ENCODE measurements at places on chromosomes 11 and 22. TPM values are rescaled to one million over a fixed set of nuclear protein-coding genes. Genes with fewer than 3 reads are reported as not detected.
A peak's percentile ranks its signal among the peaks of the same experiment; 100 is the strongest.

DNA sequence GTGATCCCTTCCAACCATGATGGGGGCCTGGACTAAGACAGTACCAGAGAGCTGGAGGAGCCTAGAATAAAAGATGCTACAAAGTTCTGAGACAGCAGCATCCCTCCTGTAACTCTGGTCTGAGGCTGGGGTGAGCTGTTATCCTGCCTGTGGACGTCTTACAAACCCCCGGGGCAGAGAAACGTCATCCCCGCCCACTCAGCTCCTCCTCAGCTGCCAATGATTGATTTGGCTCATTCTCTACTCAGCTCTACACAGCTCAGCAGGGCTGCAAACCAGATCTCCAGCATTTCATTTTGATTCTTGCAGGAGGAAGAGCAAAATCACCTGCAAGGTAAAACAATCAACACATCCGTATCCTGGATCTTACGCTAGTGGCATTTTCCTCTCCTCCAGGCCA, 55.5 kb downstream of the CSNK2A3 start:
- DNase-seq = peak; percentile 44

DNA sequence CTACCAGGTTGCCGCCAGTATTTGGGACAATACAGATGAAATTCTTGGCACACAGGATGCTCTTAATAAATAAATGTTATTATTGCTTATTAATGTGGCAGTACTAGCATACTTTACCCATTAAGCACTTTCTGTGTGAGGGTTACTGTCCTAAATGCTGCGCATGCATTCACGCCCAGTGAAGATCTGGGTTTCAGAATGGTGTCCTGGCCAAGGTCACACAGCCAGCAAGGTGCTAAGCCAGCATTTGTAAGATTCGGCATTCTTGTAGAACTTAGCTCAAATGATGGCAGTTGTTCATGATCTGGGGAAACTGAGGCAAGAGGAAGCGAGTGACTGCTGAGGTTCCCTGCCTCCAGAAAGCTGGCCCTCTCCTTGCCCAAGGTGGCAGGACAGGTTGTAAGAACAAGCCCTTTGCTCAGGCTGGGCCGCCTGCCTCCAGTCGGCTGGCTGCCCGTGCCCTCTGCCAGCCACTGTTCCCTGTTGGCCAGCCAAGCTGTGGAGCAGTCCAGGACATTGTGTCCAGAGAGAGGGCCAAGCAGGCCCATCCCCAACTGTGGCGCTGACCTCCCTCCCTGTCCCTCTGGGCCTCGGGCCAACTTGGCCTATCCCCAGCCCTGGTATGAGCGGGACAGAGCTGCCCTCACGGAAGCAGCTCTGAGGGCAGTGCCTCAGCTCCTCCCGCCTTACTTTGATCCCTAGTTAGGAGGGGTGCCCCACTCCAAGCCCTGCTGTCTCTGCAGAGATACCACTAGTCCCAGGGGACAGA, 28.8 kb downstream of the TOB2 start:
- peak; percentile 74 for DNase-seq

- no peak for DNase-seq
Observed at GRCh38 chr11:107827041-107827440, 31.5 kb downstream of the SLC35F2 start.

DNA sequence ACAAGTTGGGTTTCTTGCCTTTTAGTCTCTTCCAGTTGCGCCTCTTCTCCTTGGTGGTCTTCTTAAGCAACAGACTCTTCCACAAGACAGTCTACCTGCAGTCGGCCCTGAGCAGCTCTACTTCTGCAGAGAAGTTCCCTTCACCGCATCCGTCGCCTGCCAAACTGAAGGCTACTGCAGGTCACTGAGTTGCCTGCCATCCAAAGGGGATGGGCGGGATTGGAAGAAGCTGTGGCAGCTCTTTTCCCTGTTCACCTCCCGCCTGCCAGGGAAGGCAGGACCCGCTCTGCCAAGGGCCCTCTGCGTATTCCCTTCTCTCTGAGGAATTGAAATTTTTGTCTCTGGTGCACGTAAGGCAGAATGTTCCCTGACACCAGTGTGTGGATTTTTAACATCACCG, 9.2 kb upstream of the STT3A start:
- no peak for DNase-seq

DNA sequence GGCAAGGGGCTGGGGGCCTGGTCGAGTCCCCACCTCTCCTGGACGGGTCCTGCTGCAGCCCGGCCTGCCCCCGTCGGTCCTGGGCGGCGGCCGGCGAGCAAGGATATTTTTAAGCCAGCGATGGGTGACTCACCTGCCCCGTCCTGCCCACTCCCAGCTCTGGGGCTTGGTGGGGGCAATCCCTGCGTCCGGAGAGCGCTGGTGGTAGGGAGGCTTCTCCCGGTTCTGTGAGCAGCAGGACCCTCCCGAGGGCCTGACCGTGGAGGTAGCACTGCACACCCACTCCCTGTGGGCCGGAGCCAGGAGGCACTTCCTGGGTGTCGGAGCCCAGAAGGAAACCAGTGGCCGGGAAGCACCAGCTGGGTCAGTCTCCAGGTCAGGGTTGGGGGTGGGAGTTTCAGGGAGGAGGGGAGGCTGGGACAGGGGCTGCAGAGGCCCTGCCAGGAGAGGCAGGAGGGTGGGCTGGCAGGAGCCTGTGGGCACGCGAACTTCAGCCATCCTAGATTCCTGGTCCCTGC, 467 bp downstream of the EPS8L2 start:
- no peak for DNase-seq

- no peak for DNase-seq
Observed at GRCh38 chr11:62556875-62557631, 10.4 kb upstream of the AHNAK start.

DNA sequence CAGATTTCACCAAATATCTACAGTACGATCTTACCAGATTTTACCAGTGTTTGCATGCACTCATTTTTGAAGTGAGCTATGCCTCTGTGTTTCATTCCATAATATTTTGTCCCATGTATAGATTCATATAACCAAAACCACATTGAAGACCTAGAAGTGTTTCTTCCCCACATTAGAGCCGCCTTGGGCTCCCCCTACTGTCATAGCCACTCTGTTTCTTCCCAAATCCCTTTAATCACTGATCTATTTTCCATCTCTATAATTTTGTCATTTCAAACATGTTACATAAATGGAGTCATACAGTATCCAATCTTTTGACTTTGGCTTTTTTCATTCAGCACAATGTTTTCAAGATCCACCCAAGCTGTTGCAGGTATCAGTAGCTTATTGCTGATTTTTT, 12.7 kb downstream of the MRGPRX3 start:
- DNase-seq = no peak

GRCh38 chr11:59186130-59186594, 14.2 kb downstream of the DTX4 start:
- DNase-seq = no peak

DNA sequence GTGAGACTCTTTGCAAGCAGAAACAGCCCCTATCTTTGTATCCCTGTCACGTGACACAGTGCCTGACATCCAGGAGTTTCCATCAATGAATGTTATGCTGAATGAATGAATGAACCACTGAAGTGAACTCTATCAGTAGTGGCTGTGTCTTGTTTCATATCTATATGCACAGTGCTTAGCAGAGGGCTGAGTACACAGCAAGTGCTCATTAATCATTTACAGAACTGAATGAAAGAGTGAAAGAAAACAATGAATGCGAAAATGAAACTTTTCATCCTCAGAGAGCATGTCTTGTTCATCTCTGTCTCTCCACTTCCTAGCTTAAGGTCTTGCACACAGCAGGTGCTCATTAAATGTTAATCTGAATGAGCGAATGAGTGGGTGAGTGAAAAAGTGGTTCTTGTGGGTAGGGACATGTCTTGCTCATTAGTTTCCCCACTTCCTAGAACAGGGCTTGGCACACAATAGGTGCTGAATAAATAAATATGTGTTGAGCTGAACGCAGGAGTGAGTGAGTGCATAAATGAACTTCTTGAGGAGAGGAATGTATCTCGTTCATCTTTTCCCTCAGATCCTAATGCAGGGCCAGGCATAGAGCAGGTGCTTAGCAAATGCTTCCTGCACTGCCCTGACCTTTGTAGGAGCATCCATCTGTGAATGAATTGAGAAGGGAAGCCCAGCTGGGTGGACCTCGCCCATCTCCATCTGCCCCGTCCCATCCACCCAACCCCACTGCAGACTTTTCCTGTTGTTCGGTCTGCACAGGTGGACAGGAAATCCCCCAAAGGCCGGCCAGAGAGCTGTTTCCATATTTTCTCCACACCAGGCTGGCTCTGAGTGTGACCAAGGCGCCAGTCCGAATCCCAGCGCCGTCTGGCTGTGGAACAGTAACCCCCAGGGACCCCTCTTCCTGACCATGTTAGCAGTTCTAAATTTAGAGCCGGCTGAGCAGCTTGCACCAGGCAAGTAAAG, 113.4 kb upstream of the CRYBB3 start:
- peak; percentile 29 for DNase-seq

GRCh38 chr11:72598906-72599305, 75.3 kb downstream of the PDE2A start:
- DNase-seq = peak; percentile 49

- no peak for DNase-seq
Observed at GRCh38 chr11:45724153-45724552, 58.7 kb upstream of the CHST1 start.

DNA sequence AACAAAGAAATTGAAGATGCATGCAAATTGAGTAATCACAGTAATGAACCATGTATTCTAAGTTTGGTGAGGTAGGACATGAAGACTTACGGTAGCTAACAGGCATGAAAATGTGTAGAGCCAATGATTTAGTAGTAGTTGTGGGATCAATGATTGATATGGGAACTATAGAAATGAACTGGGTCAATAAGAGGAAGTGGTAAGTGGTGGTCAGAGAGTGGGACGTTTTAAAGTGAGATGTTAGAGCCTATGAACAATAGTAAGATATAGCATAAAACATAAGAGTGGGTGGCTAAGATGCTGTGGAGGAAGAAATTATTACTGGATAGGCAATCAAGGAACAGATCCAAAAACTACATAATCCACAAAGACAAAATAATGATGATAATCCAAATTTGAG, 45.0 kb downstream of the DLG2 start:
- no peak for DNase-seq

DNA sequence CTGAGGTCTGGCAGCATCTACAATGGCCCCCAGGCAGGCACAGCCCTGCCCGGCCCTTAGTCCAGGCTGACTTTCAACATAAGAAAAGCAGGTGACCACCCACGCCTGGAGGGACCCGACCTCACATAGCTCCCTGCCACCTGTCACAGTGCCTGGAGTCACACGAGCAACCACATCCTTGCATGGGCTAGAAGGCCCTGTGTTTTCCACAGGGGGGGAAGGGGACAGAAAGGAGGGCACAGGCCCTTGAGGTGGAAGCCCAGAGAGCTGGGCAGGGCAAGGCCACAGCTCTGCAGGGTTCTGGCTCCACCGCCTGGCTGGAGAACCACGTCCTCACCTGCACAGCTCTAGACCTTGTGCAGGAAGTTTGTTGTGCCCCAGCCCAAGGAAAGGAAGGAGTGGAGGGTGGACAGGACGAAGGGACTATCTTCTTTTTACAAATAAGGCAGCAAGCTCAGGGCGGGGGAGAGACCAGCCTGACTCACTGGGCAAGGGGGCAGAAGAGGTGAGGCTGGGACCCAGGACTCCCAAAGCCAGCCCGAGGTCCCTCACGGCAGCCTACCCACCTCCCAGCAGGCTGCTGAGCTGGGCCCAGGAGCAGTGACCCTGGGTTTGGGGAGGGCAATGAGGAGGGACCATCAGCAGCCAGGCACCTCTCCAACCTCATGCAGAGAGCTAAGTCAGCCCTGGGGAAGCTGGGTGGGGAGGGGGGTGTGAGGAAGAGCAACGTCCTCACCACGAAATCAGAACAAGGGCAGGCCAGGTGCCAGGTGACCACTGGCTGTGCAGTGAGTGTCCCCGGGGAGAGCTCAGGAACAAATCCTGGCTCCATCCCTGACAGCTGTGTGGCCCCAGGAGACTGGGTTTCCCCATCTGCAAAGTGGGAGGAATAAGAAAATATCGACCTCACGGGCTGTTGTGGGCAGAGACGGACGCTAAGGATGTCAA, 4.3 kb downstream of the C1QTNF6 start:
- no peak for DNase-seq

DNA sequence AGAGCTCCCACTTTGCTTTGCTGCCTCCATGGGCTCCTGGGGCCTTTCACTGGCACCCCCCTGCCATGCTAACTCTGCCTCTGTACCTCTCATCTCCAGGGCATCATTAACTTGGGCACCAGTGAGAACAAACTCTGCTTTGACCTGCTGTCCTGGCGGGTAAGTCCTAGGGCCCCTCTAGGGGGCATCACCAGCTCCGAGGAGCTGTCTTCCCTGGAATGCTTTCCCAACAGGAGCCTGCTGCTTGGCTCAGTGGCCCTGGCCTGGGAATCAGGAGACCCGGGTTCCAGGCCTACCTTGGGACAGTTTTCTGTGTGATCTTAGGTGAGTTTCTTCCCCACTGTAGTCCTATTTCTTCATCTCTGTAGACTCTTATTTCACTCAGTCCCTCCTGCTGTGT, 5.1 kb downstream of the ACCS start:
- no peak for DNase-seq

DNA sequence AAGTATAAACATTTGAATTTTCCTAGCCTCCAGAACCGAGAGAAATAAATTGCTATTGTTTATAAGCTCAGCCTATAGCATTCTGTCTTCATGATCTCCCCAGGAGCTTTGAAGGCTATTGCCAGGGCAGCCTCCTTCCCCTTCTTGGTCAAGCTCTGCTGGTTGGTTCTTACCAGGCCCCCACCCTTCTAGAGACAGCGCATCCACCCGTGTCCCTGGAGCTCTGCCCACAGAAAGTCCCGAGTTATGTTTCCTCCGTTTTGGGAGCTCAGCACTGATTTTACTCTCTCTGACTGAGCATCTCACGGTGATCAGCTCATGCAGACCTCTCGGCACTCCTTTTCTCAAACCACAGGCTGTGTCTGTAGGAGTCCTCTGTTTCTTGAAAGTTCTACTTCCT, 123.8 kb upstream of the SORL1-AS1 start:
- no peak for DNase-seq

- DNase-seq = no peak
Observed at GRCh38 chr11:18137186-18137800, 4.9 kb downstream of the MRGPRX3 start.

- no peak for DNase-seq
Observed at GRCh38 chr11:65208785-65209710, 27.3 kb downstream of the CAPN1 start.

DNA sequence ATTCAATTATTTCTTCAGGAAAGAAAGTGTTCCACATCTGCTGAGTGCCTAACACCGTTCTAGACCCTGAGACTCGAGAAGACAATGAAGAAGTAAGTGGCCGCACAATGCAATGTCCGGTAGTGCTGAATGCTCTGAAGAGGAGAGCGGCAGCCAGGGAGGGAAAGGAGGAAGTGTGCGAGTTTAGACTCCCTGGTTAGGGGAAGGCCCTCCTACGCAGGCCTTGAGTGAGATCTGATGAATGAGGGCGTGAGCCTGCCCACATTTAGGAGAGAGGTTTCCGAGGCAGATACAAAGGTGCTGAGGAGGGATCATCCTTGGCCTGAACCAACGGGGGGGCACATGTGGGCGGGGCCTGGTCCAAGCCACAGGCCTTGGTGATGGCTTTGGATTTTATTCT, 558.6 kb downstream of the NTM start:
- no peak for DNase-seq

- no peak for DNase-seq
Observed at GRCh38 chr22:24086310-24086709, 75.2 kb downstream of the CABIN1 start.

SGSM1 gene
- polyA plus RNA-seq = 0.17 TPM

SPA17 gene
- polyA plus RNA-seq = 4.2 TPM

MB gene
- 311 TPM for polyA plus RNA-seq

ARHGAP32 gene
- polyA plus RNA-seq = 16.6 TPM

GGTLC3 gene
- polyA plus RNA-seq = not detected

NUP50 gene
- 21.3 TPM for polyA plus RNA-seq

PATL1 gene
- 32.9 TPM for polyA plus RNA-seq

ZNF280A gene
- not detected for polyA plus RNA-seq

SLC25A45 gene
- 5.4 TPM for polyA plus RNA-seq

CCDC188 gene
- 2.3 TPM for polyA plus RNA-seq

FAM180B gene
- 1.2 TPM for polyA plus RNA-seq

CATSPERZ gene
- polyA plus RNA-seq = not detected

TMEM25 gene
- 16.3 TPM for polyA plus RNA-seq

XNDC1N gene
- polyA plus RNA-seq = 3.7 TPM
